Fibroblast of skin of left quadriceps (primary cell): ENCODE measurements at places on chromosomes 3 and 15.

DNA sequence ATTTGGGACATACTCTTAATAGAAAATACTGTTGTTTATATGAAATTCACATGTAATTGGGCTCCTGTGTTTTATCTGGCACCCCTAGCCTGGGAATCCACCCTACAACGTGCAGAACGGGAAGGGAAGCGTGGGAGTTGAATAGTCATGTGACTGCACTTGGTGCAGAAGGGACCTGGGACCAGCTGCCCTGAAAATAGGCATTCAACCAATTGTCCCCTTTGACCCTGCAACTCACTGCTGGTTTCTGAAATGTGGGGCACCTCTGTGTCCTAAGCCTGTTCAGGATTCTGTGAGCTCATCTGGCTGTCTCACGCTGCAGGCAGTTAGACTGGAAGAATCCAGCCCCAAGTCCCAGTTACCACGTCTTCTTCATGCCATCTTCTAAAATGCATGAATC lies 79.7 kb downstream of the CACNA2D3 start:
- DNase-seq = no peak

- no peak for DNase-seq
Measured at GRCh38 chr15:95324656-95325055, 1005.8 kb upstream of the NR2F2 start.

- peak; percentile 73 for DNase-seq
Measured at GRCh38 chr3:49813497-49814174, at the start of gene UBA7. Gene UBA7 (minus strand): TSS chr3:49813953. CDS start chr3:49813787, 166 bp downstream.

DNA sequence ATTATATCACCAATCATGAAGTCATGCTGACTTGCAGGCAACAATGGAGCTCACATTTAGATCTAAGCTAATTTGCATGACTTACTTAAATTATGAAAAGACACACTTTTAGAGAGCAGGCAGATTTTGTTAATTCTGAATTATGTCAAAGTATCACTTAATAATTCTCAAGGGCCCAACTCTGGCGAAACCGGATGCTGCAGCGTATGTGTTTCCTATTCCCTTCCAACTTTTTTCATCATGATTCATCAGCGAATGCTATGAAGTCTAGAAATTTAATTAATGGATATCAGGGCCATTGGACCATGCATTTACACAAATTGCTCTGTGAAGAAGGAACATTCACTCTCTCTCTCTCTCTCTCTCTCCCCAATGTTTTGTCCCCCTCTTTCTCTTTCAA lies 63.5 kb upstream of the GOLGA8A start:
- no peak for DNase-seq

- DNase-seq = no peak
Measured at GRCh38 chr3:39446444-39446843, 21.0 kb upstream of the MOBP start.

- DNase-seq = no peak
Measured at GRCh38 chr3:123305192-123305591, 103.4 kb downstream of the SEC22A start.

DNA sequence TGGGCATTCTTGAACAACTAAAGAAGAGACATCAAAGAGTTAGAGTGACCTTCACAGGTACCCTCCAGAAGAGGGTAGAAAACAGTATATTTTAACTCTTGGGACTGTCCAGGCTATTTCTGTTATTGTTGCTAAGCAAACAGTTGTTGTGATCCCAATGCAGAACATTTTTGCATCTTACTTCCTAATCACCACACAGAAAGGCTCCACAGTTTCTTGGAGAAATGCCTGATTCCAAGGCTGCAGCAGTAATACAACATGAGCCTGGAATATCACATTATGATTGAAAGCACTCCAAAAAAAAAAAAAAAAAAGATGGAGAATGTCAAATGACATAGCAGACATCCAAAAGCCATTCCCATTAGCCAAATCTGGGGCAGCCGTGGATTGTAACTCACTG lies 195.6 kb downstream of the CTNNB1 start:
- no peak for DNase-seq

GRCh38 chr3:9834520-9835380 lies 9.1 kb downstream of the RPUSD3 start:
- no peak for DNase-seq

DNA sequence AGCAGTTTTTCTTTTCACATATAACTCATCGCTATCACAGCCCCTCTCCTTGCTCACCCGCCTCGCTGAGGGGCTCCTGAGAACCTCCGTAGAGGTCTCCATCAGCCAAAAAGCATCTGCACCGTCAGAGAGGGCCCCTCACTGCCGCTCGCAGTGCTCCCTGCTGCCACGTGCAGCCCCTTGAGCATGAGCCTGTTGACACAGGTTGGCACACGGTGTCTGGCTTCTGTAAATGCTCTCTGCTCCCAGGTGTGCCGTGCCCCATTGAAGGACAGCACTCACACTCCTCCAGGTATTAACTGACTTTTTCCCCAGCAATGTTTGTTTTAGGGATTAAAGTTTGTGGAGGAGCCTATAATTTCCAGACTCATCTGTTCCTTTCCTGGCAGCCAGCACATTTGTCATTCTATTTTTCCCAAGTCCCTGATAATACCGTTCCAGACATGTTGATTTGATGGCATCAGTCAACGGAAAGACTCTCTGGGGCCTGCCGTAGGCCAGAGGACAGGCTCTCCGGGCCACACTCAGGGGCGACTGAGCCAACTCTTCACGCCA lies 2.1 kb upstream of the FURIN start:
- DNase-seq = no peak

GRCh38 chr15:87846746-87847145 lies 409.8 kb downstream of the NTRK3 start:
- DNase-seq = no peak

- no peak for DNase-seq
Measured at GRCh38 chr3:184373422-184373821, 4.6 kb downstream of the THPO start.
